CD4-positive, alpha-beta T cell treated with Interleukin-4 for 4 hours (primary cell): ENCODE measurements at places on chromosomes 7 and 10.
A peak's percentile ranks its signal among the peaks of the same experiment; 100 is the strongest.

GRCh38 chr10:16907687-16908086 lies 90.5 kb upstream of the RSU1 start:
- no peak for DNase-seq

- peak; percentile 22 for DNase-seq
Observed at GRCh38 chr10:128125416-128125943, 743 bp downstream of the MKI67 start.

DNA sequence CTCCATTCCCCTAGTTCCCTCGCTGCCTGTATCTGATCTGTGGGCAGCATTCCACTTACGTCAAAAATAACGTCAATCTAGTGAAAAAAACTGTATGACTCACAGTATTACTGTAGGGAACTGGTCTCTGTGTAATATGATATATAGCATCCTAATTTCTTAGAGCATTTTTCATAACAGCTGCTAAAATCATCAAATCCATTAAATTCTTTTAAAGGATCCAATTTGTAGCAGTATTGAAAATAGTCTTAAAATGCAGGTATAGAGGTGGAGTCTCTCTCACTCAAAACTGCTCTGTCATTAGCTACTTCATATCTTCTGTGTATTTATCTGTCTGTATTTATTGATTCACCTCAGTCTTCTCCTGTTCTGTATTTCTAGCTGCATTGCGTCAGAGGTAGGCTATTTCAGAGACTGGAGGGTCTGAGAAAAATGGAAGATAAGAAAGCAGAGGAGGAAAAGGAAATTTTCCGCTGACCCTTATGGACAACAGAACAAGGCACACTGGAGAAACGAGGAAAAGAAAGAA lies 59.9 kb downstream of the PON1 start:
- no peak for DNase-seq

DNA sequence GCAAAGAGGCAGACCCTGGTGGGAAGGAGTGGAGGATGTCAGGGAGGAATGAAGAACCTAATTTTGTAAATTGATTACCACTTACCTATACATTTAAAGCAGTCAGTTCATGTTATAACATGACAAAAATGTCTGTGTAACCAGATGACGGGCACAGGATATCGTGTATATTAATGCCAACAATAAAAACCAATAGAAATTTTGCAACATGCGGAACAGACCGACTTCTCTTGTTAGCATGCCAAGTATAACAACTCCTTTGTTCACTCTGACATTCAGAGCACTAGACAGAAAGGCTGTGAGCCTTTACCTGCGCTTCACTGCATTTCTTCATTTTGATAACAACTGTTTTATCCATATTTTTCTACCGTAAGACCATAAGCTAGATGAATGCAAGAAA lies 29.9 kb downstream of the CDK6 start:
- no peak for DNase-seq

GRCh38 chr7:151395036-151395367 lies 14.8 kb downstream of the WDR86 start:
- DNase-seq = no peak

DNA sequence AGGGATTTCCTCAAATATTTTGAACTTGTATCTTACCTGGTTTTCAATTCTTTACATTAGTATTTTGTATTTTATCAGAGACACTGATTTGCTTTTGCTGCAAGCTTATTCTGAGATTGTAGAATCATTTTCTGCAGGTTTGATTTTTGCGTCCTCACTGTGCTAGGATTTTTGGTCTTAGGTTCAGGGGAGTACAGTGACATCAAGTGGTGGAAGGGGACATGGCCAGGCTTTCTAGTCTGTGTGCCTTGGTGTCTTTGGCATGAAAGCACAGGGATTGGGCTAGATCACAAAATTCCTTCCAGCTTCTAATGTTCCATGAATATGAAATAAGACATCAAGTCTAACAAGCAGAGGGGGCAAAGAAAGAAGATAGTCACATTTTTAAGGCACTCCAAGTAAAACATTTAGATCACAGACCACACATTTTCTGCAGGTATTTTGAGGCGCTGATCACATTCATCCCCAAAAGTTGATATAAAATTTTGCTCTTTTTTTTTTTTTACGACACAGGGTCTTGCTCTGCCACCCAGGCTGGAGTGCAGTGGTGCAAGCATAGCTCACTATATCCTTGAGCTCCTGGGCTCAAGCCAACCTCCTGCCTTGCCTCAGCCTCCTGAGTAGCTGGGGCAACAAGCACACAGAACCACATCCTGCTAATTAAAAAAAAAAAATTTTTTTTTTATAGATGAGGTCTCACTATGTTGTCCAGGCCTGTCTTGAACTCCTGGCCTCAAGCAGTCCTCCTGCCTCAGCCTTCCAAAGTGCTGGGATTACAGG lies 124.4 kb downstream of the PON1 start:
- no peak for DNase-seq

- peak; percentile 87 for DNase-seq
Observed at GRCh38 chr10:128064108-128064969, 61.9 kb downstream of the MKI67 start.

GRCh38 chr7:106317971-106318370 lies 33.2 kb upstream of the NAMPT start:
- no peak for DNase-seq

GRCh38 chr7:27739301-27739908 lies 557 bp upstream of the TAX1BP1 start:
- DNase-seq = no peak

DNA sequence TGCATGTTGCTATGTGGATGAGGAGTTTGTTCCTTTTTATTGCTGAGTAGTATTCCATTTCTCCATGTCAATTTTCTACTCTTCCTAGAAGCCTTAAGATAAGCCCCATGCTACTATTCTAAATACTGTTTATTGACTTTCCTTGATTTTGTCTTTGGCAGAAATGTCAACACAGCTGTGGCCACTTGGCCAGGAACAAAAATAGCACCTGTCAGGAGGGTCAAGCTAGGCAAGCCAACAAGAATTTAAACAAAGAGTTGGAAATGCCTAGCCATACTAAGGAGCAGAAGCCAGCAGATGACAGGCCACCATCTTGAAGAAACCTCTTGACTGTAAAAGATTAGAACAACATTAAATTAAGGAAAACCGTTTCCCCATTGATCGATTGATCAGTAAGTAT lies 34.7 kb downstream of the JAZF1 start:
- DNase-seq = no peak

GRCh38 chr7:128918016-128918665 lies 7.6 kb upstream of the KCP start:
- DNase-seq = no peak

GRCh38 chr7:95737828-95738505 lies 34.4 kb upstream of the DYNC1I1 start:
- DNase-seq = no peak

GRCh38 chr10:28939281-28940157 lies 262.2 kb downstream of the BAMBI start:
- no peak for DNase-seq

DNA sequence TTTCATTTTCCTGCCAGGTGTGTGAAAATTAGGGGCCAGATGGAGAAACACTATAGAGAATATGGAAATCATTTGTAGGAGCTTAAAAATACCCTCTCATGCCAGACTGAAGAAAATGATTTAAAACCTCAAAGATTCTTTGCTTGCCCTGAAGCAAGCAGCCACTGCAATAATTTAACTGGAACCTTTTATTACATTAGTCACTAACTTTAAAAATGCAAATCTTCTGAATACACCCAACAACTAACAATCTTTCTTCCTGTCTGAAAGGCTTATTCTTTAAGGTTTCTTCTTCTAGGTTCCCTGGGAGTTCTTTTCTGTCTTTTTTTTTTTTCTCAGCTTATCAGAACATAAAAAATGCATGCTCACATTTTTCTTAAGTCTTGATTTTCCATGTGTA lies 238.5 kb upstream of the KMT2E start:
- DNase-seq = no peak

GRCh38 chr7:54788664-54789063 lies 29.7 kb upstream of the SEC61G start:
- no peak for DNase-seq

GRCh38 chr7:12719141-12719919 lies 31.9 kb downstream of the ARL4A start:
- peak; percentile 25 for DNase-seq

DNA sequence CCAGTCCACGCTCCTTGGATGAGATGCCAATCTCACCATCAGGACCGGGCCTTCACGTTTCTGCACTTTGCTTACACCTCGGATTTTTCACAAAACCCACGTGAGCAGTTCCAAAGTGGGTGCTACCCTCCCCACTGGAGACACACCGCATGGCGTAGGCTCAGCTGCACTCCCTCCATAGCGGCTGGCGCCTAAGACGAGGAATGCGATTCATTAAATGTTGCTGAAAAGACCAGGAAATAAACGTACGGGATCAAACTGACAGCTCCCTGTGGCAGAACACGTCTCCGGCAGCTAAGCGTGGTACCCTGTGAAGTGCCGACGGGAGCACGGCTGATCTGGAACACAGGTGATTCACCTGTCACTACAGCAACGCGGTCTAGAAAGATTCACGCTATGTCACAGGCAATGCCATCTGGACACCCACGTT lies 209.0 kb downstream of the DIP2C start:
- no peak for DNase-seq

- no peak for DNase-seq
Observed at GRCh38 chr10:77104459-77104980, 533.1 kb downstream of the KCNMA1 start.
